RCC 7860 (cell line): ENCODE measurements at places on chromosomes 11 and 22.

GRCh38 chr11:80365076-80365725, 924.4 kb upstream of the TENM4 start:
- no peak for DNase-seq

GRCh38 chr22:49770547-49771265, 57.0 kb downstream of the BRD1 start:
- DNase-seq: no peak

GRCh38 chr11:17898782-17899181, 114.1 kb downstream of the SERGEF start:
- no peak for DNase-seq

- no peak for DNase-seq
Observed at GRCh38 chr11:11850668-11851067, 8.9 kb downstream of the USP47 start.

- no peak for DNase-seq
Observed at GRCh38 chr11:17771841-17772401, 37.3 kb downstream of the KCNC1 start.

DNA sequence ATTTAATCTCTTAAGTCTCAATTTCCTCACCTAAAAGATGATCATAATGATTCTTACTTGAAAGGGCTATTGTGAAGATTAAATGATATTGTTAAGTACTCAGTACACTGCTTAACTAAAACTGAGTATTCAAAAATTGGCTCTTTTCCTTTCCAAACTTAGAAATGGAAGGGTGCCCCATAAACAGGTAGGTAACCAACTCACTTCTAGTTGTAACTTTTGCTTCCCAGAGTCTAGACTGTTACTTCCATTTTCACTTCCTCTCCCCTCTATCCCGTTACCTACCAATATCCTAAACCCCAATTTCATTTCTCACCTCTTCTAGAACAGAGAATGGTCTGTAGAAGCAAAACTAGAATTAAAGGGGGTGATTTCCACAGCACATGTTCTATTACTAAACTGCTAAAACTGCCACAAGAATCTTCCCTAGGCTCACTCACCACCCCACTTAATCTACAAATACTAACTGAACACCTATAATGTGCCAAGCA, 50.0 kb downstream of the RRAS2 start:
- DNase-seq: no peak

- DNase-seq: peak; percentile 70
Observed at GRCh38 chr22:32531931-32532819, 57.6 kb downstream of the FBXO7 start.

DNA sequence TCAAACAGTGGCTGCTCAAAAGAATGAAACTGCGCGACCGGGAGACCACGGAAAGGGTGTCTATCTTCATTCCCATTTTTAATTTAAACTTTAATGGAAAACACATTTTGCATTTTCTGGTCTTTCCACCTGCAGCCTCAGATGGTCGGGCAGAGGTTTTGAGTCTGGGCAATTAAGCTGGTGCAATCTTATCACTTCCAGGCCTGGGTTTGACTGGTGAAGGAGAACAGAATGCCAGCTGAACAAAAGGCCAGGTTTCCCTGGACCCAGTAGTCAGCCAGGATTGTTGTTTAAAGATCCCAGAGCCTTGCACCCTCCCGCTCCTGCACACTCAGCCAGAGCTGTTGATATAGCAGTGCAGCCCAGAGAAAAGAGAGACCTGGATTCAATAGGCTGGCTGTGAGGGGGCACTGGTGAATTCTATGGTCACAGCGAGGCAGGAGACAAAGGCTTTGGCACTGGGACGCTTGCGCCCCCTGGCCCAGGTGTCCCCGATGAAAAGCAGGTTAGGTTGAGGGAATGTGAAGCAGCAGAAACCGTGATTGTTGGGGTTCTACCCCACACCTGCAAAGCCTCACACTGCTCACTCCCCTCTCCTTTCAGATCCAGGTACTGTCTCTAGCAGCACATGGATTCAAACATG, 83.6 kb downstream of the FLI1 start:
- no peak for DNase-seq

DNA sequence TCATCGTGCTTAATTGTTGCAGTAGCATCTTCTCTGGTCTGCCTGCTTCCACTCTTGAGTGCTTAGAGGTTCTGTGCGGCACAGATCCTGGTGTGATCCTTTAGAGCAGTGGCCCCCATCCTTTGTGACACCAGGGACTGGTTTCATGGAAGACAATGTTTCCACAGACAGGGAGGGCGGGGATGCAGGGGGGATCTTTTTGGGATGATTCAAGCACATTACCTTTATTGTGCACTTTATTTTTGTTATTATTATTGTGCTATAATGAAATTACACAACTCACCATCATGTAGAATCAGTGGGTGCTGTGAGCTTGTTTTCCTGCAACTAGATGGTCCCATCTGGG, 76.8 kb upstream of the SHANK2 start:
- DNase-seq: no peak

- no peak for DNase-seq
Observed at GRCh38 chr11:12106501-12106900, 3.9 kb upstream of the MICAL2 start.

- no peak for DNase-seq
Observed at GRCh38 chr11:117180020-117180419, 1.5 kb downstream of the SIDT2 start.

DNA sequence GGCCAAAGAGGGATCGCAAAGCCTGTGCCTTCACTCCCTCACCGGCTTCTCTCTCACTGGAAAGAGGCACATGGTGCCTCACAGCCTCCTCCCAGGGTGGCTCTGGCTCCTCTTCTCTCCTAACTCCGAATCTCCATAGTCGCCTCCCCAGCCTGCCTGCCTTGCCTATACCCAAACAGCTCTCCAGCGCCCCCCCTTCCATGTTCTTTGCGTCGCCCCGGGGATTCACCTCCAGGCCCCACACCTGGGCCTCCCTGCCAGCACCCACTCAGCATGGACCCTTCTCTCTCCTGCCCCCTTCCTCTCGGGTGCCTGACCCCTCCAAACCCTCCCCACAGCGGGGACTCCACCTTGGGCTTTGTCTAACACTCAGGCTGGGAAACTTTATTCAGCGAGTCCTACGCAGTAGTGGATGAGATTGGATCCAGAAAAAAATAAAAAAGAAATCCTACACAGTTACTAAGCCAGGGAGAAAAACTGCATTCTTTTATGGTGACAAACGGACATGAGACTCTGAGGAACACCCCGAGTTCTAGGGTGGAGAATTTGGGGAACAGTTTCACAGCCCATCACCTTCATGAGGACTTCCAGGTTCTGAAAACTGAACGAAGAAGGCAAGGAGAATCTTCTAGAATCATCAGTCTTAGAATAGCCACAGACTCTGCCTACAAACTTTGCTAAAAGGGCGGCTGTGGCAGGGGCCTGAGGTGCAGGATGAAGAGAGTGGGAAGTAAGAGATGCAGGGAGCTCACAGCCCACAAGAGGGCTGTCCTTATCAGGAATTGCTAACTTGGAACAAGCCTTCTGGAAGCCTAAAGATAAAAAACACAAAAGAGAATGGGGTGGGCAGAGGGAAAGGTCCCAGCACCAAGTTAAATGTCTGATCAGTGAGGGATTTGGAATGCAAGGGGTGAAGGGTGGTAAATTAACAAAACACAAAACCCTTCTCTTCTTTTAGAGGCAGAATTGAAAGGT, 5.3 kb downstream of the PPM1F start:
- no peak for DNase-seq

DNA sequence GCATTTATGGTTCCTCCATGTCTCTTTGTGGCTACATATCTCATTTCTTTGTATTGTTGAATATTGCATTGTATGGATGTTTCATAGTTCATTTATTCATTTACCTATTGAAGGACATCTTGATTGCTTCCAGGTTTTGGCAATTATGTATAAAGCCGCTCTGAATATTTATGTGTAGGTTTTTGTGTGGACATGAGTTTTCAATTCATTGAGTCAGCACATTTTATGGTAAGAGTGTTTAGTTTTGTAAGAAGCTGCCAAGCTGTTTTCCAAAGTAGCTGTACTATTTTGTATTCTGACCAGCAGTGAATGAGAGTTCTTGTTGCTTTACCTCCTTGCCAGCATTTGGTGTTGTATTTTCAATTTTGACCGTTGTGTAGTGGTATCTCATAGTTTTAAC, 39.2 kb downstream of the KDM2A start:
- DNase-seq: no peak
